Epithelial cell of prostate (primary cell): ENCODE measurements at places on chromosomes 5 and 9.

GRCh38 chr5:104793755-104794080 is 1231.1 kb upstream of the NUDT12 start:
- no peak for DNase-seq

DNA sequence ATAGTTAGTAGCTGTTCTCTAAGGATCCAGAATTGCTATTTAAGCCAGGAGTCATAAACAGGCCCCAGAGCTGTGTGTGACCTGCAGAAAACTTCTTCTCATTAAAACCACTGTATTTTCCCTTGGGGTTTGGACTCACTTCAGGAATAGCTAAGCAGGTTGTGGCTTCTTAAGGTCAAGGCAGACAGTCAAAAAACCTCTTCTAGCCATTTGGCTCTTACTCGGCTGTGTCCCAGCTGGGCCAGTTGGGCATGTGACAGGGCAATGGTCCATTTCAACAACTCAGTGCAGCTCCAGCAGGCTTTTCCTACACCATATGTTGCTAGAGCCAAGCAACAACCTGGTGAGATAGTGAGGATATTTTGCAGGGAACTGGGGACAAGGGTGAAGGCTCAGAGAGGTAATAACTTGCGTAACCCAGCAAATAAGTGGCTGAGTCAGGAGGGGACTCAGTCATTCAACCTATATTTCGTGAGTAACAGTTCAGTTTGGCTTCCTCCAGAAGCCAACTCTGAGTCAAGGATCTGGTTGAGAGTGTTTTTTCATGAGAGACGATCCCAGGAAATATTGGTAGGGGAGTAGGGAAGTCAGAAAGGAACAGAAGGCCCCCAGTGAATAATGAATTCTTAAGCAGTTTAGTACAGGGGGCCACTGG is 115.4 kb upstream of the PPP2R2B start:
- no peak for DNase-seq

GRCh38 chr9:16867576-16868311 is 2.7 kb downstream of the BNC2 start:
- DNase-seq: no peak

- DNase-seq: no peak
Measured at GRCh38 chr5:30994902-30995301, 198.6 kb upstream of the CDH6 start.

GRCh38 chr5:43192558-43193180 is 644 bp downstream of the NIM1K start:
- DNase-seq: no peak

DNA sequence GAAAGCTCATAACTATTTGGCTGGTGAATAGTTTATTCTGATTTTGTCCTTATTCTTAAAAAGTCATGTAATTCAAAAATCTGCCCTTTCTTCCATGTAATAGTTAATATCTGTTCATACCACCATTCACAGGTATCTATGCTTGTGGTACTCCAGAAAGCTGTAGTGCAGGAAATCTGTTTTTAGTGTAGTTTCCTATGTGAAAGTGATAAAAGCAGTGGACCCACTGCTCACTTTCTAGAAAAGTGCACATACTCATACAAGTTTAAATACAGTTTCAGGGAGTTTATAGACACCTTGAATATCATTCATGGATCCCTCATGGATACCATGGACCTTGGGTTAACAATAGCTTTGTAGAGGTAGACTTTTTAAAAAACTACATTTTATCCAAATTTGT is 20.2 kb downstream of the PBX3 start:
- no peak for DNase-seq

DNA sequence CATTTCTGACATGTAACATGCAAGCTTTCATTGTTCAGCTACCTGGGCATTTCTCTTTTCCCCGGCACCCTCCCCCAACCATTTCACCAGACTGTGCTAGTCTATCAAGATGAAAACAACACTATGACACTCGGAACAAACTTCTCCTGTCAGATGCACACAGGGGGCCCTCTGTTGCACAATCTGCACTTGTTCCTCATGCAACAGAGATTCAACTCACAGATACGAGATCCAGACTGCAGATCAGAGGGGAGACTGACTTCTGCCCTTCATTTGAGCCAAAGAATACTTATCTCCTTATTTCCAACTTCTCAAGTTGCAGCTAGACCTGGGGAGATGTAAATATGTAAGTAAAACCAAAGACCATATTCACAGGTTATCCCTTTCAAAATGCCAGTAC is 15.7 kb upstream of the FST start:
- DNase-seq: no peak

DNA sequence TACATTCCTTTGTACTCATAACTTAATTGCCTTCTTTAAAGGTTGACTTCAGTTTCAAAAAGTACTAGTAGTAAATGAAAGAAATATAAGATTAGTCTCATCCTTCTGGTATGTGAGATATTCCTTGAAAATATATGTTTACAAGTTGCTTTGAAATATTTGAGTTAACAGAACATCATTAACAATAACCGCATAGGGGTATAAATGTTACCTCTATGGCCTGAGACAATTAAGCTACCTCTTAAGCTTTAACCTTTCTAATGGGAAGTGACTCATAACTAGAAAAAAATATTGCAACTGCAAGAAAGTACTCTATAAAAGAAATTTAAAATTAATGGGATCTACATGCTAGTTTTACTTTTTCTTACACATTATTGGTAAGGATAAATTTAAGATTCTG is 399.0 kb downstream of the CDH10 start:
- no peak for DNase-seq

GRCh38 chr9:21864505-21864904 is 62.1 kb downstream of the MTAP start:
- DNase-seq: no peak

DNA sequence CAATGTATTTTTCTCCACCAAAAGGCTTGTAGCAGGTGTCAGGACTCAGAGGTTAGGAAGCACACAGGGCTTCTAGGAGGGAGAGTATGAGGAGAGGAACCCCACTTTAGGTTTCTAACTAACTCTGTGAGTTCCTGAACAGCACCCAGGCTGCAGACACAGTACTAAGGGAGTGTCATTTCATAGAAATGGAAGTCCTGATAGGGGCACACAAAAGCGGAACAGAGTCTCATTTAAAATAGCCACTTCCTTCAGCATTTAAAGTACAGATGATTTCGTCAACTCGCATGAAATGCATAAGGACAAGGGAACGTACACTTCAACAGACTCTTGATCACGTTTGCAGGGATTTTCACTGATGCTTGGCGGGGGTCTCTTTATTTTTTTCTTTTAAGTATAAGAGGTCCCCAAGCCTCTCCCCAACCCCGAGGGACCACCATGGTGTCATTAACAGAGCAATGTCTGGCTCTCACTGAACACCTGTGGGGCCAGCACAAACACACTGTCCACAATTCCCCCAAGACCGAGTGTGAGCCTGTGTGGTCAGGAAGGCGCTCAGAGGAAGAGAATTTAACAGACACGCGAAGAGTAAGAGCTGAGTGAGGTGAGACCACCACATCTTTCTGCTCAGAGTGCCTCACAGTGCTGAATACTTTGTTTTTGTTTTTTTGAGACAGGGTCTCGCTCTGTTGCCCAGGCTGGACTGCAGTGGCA is 82.3 kb downstream of the SECISBP2 start:
- DNase-seq: no peak

- no peak for DNase-seq
Measured at GRCh38 chr5:32504329-32504988, 59.9 kb upstream of the ZFR start.

DNA sequence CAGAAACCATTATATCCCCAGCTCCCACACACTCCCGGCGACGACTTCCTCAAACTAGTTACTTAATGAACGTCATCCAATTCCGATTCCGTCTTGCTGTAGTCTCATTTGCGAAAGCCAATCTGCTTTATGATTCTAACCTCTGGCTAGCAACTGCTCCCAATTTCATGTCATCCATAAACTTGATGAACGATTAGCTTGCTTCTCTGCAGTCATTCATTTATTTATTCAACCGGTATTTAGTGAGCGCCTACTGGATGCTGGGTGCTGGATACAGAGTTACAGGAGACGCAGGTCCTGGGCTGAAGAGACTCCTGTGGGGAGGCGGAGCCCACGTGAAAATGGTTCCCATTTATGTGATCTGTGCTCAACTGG is 46.2 kb downstream of the TSPAN17 start:
- DNase-seq: no peak

GRCh38 chr5:33788922-33789566 is 102.7 kb downstream of the ADAMTS12 start:
- no peak for DNase-seq

- no peak for DNase-seq
Measured at GRCh38 chr5:149940941-149941644, 3.5 kb downstream of the PDE6A start.

DNA sequence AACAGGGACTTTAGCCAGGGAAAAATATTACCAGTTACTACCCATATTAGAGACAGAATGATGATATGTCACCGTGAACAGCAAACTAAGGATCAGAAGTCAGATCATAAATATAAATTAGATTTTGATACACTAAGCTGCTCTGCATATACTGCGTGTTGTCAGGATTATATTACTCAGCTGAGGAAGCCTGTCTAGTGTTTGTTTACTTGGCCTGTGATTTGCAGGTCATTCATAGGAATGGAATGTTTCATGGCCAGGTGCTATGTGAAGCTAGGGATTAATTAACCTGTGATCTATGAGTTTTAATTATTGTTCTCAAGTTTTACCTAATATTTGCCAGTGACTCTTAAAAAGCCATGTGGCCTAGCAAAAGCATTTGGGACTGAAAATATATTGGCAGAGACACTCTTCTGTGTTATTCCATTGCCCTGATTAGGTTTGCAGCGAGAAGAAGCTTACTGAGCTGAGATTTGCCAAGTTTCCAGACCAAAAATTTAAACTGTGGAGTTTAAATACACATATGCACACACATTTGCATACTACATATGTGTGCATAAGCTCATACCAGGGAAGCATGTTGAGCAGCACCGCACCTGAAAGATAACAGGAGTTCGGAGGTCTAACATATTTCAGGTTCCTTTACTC is 496.3 kb upstream of the GRIA1 start:
- DNase-seq: no peak

GRCh38 chr9:129102791-129103594 is 7.6 kb downstream of the CRAT start:
- no peak for DNase-seq

GRCh38 chr5:56703952-56704351 is 111.4 kb upstream of the MAP3K1 start:
- no peak for DNase-seq

- DNase-seq: no peak
Measured at GRCh38 chr5:167503926-167504720, 787.3 kb upstream of the WWC1 start.

DNA sequence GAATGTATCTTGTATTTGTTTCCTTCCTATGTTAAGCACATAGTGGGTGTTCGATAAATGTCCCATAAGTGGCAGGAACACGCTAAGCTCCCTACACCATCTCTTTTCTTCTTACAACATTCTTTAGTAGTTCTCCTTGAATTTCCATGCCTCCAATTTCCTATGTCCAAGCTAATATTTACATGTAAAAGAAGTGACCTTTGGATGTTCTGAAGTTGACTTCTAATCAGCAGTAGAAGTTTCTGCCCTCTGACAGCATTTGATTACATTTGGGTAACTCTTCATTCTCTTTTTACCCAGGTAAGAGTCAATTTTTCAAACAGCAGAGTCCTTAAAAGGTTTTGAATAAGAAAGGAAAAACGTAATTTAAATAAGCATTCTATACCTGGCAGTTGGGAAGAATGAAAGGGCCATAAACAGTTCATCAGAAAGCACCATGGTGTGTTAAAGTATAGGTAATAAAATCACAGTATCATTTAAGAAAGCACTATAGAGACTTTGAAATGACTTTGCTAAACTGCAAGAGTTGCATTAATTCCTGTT is 78.9 kb downstream of the TRPM3 start:
- no peak for DNase-seq

DNA sequence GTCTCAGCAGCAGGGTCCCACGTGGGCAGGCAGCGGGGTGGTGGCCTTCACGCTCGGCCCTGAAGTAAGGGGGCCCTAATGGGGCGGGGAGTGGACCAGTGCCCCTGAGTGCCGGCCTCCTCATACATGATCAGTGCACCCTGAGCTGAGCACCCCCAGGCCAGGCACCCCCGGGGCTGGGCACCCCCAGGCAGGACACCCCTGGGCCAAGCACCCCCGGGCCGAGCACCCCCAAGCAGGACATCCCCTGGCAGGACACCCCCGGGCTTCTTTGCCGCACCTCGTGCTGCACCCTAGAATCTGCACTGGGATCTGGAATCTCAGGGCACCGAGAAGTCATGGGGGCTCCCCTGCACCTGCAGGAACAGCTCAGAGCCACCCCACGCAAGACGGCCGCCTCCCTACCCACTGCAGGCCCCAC is 51.4 kb downstream of the EXD3 start:
- no peak for DNase-seq

- DNase-seq: no peak
Measured at GRCh38 chr5:16364910-16365309, 100.7 kb downstream of the ZNF622 start.

GRCh38 chr9:69307446-69308205 is 17.4 kb upstream of the ENTREP1 start:
- DNase-seq: no peak

DNA sequence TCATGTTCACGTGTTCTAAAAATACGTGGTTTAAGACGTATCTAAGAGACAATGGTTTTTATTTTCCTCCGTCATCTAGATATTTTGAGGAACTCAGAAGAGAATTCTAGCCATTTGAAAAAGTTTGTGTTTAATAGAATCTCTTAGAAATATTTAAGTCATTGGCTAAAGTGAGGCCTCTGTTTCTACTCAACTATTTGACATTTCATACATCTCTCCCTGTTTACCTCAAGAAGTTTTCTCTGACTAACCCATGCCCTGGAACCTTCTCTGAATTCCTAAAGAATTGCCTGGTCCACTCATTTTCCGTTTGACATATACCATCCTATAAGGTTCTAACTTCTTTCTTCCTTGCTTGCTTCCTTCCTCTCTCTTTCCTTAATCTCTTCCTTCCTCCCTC is 178.7 kb downstream of the SNCAIP start:
- DNase-seq: no peak

DNA sequence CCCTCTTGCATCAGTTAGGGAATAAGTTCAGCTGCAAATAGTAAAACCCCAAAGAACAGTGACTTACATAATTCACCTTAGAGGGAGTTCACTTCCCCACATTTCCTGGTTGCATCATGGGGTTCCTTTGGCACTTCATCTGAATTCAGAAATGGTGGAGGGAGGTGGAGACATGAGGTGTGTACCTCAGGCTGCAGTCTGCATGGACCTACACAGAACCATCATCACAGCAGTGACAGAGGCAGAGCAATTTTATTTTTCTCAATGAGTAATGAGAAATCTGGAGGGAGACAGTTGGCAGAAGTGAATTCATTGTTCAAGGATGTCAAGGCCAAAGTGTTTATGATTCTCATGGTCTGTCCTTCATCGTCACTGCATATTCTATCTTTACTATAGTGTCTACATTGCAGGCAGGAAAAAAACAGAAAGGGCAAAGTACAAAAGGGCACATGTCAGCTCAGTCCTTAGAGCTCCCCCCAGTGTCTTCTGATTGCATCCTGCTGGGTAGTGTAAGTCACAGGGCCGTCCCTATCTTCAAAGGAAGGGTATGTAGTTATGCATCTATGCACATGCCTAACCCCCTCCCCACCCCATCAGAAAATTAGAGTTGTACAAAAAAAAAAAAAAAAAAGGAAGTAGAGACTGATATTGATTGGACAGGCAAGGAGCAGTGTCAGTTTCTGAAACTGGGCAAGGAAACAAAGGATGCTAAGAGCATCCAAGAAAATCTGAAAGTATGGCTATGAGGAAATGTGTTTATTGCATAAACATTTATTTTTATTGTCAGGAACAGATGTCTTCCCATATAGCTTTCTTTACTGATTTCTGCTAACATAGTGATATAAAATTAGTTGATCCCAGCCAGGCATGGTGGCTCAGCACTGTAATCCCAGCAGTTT is 132.7 kb upstream of the APC start:
- DNase-seq: no peak
